ENCODE measurements at places on chromosomes 1 and 21.

DNA sequence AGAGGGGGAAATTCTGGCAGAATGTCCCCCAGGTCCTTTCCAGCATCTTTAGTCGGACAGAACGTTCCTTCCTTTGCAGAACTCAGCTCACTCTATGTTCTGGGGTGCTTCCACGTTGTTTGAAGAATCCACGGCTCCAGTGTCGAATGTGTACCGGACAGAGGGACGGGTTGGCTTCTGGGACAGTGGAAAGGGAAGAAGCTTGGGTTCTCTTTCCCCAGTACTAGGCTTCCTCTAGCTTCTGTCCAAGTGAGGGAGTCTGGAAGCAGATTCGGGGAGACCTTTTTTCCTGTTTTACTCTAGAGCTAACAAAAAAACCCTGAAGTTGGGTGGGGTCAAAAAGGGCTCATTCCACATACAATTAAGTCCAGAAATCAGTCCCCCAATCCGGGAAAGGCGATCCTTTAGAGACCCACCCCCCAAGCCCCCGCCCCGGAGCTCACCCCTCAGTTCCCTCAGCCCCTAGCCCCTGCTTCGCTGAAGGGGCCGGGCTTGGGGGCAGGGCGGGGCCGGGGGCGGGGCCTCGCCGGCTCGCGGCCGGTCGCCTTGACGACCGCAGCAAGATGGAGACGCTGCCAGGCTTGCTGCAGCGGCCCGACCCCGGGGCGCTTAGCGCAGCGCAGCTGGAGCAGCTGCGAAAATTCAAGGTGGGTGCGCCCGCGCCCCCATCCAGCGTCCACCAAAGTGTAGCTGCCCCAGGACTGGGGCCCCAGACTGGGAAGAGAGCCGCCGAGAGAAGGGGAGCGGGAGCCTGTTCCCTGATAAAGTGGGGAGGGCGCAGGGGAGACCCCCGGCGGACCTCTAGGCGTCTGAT, at the start of gene RIIAD1:
Gene RIIAD1 (plus strand): TSS at position 549 of the 814 bp plus-strand sequence. CDS start 15 bp downstream, at position 564.
- DNase-seq: peak; percentile 19

GRCh38 chr1:25724201-25724600, 75.8 kb upstream of the SELENON start:
- no peak for DNase-seq

- no peak for DNase-seq
These were observed 98.6 kb downstream of the ADGRL2 start for GRCh38 chr1:81899214-81899821.

DNA sequence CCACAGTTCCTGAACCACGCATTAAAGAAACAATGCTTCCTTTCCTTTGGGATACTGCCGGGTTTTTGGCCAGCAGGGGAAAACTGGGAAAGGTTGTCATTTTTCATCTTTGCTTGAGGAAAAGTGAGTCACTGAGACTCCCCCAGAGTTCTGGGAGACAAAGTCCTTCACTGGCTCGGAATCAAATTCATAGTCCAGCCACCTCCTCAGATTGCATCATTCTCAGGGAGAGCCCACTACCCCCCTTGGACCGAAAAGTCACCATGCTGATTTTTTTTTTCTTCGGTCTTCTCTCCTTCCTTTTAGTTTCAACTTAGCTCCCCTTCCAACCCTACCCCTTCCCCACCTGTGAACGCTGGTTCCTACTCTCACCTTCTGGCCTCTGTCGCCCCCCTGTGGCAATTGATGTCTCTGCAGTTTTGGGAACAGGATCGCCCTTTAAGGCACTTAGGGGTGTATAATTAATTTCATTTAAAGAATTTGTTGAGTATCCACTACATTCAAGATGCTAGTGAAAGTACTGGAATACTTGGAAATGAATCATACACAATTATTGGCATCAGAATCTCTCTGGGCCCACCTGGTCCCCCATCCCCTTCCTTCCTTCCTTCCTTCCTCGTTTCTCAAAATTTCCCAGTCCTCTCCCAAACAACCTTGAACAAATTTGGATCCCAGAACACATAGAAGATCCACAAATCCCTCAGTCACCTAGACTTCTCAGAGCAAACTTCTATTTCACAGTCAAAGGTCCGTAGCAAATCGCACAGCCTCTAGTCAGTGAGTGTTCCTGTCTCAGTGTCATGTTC, 6.9 kb downstream of the ACKR1 start:
- DNase-seq: peak; percentile 58

DNA sequence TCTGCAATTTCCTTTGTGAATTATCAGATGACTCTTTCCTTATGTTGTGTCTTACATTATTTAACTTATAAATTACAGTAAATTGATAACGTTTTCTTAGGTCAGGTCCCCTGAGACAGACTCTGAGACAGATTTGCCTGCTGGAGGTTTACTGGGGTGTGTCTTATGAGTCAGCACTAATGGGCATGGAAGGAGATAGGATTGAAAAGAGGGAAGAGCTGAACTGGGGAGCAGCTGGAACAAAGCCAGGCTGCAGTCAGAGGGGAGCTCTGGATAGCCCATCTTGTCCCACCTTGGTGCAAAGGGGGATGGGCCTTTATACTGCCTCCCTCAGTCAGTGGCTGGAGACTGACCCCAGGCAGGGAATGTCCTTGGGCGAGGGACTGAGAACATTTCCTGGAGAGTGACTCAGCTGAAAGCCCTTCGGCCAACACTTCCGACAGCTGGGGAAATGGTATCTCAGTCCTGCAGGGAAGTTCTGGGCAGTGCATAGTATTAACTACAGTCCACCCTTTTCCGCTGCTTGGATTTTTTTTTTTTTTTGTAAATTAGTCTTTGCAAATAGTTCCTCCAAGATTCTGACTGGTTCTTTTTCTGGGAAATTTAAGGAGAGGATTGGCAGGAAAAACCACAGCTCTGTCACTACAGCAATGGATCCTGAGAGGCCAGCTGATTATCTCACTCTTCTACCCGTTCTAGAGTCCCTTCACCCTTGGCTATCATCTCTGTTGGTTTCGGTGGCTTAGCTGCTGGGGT, 39.1 kb upstream of the CDC42BPA start:
- no peak for DNase-seq

GRCh38 chr1:232483826-232484225, 146.1 kb downstream of the SIPA1L2 start:
- no peak for DNase-seq

DNA sequence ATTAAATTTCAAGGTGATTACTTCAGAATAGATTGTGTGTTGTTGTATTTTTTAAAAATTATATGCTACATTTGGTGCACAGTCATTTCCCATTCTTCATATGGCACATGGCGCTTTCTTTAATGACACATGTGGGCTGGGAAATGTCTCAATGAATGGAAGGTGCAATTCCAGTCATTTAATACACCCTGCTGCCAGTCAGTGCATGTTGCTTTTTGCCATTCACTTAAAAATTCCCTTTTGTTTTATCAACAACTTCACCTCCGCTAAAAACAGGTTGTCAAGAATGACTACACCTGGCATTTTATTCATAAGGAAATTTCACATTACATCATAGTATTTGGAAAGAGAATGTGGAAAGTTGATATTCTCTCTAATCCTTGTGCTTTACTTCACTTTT, 716.4 kb upstream of the ADAMTS5 start:
- DNase-seq: no peak
